ENCODE measurements at places on chromosomes 16 and 17.

- no peak for DNase-seq
These were observed 13.1 kb downstream of the CORO7 start for GRCh38 chr16:4403133-4403949.

GRCh38 chr17:46193151-46193625 is at the start of gene KANSL1:
TSS of gene KANSL1 (minus strand) at chr17:46193429. CDS start at chr17:46172143, 21,286 bp downstream.
- DNase-seq = peak; percentile 93

GRCh38 chr17:52030052-52030451 is 128.5 kb downstream of the CA10 start:
- no peak for DNase-seq

DNA sequence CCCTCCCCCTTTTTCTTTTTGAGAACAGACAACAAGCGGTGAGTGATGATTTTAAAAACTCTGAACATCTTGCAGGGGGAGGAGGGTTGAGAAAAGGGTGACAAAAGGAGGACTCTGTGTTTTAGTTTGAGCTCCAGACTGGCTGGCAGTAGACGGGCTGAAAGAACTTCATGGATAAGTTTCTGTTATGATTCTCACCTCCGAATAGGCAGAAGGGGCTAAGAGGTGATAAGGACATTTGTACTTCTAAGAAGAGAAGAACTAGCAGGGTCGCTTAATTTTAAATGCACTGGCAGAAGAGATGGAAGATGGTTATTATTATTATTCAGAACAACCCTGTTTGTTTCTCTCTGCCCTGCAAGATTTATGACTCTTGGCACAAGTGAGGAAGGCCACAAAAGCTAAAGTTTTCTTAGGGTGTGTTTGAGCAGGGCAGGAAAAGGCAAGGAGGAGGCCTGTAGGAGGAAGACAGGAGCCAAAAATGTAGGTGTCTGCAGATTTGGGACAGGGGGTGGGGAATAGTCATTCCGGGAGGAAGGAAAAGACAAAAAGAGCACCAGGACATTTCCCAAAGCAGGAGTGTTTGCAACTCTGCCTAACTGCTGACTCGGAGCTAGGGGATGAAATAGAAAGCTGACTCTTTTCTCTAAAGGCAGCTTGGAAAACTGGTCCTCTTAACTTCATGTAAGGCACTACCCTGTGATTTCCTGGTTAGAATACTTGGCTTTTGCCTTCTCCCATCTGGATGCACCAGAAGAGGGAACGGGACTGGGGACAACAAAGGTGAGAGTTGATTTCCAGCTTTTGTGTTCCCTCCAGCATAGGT is 11.9 kb upstream of the HOXB2 start:
- no peak for DNase-seq

DNA sequence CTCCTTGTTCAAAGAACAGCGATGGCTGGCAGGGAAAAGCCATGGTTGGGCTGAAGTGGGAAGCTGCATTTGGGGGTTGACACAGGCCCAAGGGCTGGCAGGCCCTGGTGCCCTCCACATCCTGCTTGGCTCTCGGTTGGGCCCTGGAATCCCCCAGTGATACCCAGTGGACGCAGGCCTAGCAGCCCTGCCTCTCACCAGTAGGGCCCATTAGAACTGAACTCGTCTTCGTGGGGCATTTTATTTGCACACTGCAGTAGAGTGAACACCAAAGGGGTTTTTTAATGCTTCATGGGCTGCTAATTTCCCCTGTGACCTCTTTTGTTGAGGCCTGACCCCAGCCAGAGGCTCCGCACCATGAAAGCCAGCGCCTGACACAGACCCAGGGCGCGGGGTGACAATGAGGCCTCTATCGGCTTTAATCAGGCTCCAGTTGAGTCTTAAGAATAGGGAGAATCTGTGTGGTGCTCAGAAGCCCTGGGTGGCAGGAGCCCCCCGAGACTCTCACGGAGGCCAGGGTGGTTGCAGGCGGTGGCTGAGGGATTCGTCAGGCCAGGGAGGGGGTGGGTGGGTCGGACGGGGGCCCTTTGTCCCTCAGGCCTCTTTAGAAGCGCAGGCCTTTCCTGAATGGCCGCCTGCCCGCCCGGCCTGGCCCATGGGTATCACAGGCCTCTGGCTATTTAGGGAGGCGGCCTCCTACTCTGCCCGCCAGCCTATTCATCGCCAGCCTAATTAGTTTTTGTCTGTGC is 199.3 kb downstream of the NTN1 start:
- DNase-seq = no peak

- no peak for DNase-seq
These were observed 7.9 kb downstream of the KRT37 start for GRCh38 chr17:41416479-41416878.

GRCh38 chr17:56373981-56374833 is 219.3 kb upstream of the NOG start:
- DNase-seq = no peak

DNA sequence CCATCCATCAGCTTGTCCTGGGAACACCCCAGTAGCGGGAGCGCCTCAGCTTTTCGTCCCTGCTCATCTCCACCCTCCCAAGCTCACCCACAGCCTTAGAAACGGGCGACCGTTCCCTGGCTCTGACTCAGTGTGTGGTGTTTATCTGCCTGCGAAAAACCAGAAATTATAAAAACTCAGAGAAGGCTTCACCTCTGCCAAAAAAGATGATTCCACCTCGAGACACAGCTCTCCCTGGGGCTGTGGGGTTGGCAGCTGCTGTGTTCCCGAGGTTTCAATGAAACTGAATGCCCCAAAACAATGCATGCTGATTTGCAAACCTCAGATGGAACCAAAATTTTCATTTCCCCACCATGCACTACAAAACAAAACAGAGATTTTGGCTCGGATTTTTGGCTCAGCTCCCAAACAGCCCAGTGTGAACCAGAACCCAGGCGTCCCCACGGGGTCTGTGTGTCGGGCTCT is 62.4 kb upstream of the MED9 start:
- DNase-seq = no peak

GRCh38 chr16:48011878-48012658 is 143.7 kb downstream of the ABCC12 start:
- DNase-seq = no peak

- no peak for DNase-seq
These were observed 53.2 kb downstream of the CDYL2 start for GRCh38 chr16:80751167-80751566.

GRCh38 chr16:2777903-2778629 is 986 bp upstream of the ELOB start:
- DNase-seq = no peak

- peak; percentile 2 for DNase-seq
These were observed 266.4 kb downstream of the MAF start for GRCh38 chr16:79334127-79334526.

Data from HAP-1 (cell line).